ENCODE measurements at places on chromosomes 16 and 17. TPM values are rescaled to one million over a fixed set of nuclear protein-coding genes. Genes with fewer than 3 reads are reported as not detected.
A peak's percentile ranks its signal among the peaks of the same experiment; 100 is the strongest.

DNA sequence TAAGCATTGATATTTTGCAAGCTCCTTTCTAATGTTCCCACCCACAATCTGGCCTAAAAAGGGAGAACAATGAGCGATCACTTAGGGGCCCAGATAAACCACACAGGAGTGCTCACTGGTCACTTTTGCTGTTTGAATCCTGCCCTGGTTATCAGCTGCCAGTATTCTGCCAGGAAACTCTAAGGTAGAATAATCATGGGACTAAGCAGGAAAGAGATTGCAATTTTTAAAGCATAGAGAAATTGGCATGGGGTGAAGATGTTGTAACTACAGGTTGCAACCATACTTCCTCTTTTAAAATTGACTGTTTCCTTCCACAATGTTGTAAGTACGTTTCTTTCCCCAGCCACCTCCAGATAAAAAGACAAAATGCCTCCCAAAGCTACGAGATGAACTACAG lies 251.2 kb upstream of the CDH11 start:
- DNase-seq = no peak

- no peak for DNase-seq
These were observed 30.8 kb upstream of the ADCY7 start for GRCh38 chr16:50235581-50235980.

TMC8 gene
- 4.3 TPM for total RNA-seq

DNA sequence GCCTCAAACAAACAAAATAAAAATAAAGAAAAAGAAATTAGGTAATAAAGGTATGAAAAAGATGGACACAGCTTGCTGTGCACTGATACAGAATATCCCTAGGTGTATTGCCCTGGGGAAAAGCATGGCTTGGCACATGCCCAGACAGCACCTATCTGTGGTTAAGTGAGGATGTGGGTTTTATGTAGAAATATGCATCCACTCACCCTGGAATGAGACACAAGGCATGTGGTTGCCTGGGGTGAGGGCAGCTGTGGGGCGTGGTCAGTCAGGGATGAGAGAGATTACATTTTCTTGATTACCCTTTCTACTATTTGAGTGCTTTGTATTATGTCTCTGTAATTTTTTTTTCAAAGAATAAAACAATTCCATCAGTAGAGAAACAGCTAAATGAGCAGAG lies 6.9 kb downstream of the PLLP start:
- peak; percentile 26 for DNase-seq

DNA sequence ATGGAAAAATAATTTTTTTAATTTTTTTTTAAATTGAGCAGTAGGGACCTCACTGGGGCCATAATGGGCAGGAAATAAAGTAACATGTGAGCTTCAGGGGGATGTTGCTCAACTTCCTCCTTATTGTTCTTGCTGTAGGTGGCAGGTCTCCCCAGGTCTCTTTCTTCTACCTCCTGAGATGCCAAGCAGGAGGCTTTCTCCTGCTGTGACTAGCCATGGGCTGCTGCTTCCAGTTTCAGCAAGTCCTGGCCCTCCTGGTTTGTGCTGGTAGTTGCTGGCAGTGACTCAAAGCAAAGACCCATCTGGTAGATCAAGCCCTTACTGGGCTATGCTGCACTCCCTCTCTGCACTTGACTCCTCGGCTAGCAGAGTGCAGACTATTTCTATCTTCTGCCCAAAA lies 2.3 kb downstream of the DPEP2NB start:
- DNase-seq = no peak

PYY gene
- total RNA-seq = not detected

GRCh38 chr17:66290101-66290722 lies 12.2 kb upstream of the PRKCA start:
- no peak for DNase-seq

DNA sequence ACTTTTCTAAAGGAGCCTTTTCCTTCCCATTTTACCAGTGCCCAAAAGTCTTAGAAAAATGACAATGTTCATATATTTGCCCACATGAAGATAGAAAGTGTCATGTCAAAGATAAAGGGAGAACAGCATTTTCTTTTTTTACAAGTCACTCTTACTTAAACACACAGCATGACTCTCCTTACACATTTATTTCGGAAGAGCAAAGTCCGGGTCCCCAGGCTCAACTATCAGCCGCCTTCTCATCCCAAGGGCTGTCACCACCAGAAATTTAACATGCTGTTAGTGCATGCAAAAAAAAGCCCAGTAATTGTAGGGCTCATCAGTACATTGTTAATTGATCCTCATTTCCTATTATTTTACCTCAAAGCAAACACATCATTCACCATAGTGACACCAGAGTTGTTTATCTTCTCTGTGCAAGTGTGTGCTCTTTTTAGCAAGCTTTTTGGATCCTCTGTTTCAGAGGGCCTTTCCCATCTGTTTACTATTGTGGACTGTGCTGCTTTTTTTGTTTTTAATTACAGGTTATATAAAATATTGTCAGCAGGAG lies 560.3 kb downstream of the WWOX start:
- DNase-seq = no peak

DNA sequence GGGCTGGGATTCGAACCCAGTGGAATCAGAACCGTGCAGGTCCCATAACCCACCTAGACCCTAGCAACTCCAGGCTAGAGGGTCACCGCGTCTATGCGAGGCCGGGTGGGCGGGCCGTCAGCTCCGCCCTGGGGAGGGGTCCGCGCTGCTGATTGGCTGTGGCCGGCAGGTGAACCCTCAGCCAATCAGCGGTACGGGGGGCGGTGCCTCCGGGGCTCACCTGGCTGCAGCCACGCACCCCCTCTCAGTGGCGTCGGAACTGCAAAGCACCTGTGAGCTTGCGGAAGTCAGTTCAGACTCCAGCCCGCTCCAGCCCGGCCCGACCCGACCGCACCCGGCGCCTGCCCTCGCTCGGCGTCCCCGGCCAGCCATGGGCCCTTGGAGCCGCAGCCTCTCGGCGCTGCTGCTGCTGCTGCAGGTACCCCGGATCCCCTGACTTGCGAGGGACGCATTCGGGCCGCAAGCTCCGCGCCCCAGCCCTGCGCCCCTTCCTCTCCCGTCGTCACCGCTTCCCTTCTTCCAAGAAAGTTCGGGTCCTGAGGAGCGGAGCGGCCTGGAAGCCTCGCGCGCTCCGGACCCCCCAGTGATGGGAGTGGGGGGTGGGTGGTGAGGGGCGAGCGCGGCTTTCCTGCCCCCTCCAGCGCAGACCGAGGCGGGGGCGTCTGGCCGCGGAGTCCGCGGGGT lies at the start of gene CDH1:
Gene CDH1 (plus strand): TSS at position 247 of the 684 bp plus-strand sequence. CDS start 124 bp downstream, at position 371.
- no peak for DNase-seq

- DNase-seq = no peak
These were observed 71.2 kb downstream of the OMG start for GRCh38 chr17:31225831-31226230.

DNA sequence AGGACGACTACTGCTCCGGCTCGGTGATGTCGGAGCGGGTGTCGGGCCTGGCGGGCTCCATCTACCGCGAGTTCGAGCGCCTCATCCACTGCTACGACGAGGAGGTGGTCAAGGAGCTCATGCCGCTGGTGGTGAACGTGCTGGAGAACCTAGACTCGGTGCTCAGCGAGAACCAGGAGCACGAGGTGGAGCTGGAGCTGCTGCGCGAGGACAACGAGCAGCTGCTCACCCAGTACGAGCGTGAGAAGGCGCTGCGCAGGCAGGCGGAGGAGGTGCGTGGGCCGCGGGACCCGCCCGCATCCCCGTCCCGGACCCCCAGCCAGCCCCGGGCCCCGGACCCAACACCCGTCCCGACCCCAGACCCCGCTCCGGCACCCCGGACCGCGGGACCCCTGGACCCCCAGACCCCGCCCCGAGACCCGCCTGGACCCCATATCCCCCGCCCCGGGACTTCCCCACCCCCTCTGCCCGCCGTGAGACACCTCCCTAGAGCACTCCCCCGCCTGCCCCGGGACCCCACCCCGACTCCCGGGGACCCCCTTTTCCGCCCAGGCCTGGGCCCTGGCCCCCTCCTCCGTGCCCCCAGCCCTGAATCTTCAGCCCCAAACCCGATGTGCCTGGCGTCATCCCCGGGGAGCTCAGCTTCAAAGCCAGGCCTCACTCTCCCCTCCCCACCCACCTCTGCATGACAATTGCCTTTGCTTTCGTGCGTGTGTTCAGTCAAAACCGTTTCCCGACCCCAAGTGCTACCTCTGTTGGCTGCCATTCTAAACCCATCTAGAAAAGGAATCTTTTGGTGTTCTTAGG lies 594 bp downstream of the MAPK8IP3 start:
- DNase-seq = no peak

GRCh38 chr16:87133112-87133850 lies 183.9 kb downstream of the C16orf95 start:
- DNase-seq = no peak

PRDM7 gene
- not detected for total RNA-seq

DNA sequence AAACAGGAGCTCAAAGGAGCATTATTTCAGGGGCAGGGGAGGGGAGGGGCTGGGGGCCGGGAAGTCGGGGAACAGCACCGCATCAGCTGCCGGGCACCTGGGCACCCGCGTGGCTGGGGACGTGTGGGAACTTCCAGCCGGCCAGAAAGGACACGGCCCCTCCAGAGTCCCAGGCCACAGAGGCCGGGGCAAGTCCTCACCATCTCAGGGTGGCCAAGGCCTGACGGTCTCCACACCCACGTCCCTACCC lies 1.1 kb downstream of the PGAP6 start:
- no peak for DNase-seq

GRCh38 chr16:46830417-46830901 lies 521 bp downstream of the C16orf87 start:
- DNase-seq = peak; percentile 42

P2RX1 gene
- total RNA-seq = 0.62 TPM

- no peak for DNase-seq
These were observed 7.4 kb upstream of the CD300LD start for GRCh38 chr17:74599448-74599939.

AOC3 gene
- total RNA-seq = 96.4 TPM

KCNG4 gene
- not detected for total RNA-seq

DNA sequence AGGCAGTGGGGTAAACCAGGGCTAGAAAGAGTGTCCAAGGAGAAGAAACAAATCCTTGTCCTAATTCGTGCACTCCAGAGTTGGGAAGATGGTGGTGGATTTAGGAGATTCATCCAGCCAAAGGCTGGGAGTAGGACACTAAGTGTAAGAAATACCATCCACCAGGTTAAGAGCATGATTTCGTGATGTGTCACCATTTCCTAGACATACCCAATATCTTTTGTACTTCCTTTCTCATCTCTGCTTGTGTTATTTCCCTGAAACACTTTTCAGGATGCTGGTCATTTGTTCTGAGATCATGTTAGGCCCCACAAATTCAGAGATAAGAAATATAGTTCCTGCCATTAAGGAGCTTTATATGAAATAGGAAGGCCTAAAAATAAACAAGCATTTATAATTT lies 106.3 kb upstream of the HLF start:
- no peak for DNase-seq

- peak; percentile 91 for DNase-seq
These were observed at the start of gene TTLL6 for GRCh38 chr17:48816774-48817590. TTLL6 (minus strand) TSS chr17:48817229; CDS start chr17:48817072, 157 bp downstream.

DNA sequence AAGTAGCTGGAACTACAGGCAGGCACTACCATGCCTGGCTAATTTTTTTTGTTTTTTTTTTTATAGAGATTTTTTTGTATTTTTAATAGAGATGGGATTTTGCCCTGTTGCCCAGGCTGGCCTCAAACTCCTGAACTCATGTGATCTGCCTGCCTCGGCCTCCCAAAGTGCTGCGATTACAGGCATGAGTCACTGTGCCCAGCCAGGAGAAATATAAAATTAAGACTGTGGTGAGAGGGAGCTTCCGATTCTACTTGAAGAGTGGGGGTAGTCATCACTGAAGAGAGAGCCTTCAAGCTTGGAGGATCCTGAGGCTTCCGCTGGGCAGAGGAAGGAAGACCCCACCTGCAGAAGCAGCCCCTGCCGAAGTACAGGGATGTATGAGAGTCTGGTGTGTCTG lies 34.4 kb upstream of the RGS9 start:
- no peak for DNase-seq

GRCh38 chr17:41966463-41967140 lies at the start of gene CNP:
CNP (plus strand) TSS chr17:41966795; CDS start chr17:41966885, 90 bp downstream.
- DNase-seq = peak; percentile 93

GRCh38 chr16:11871193-11871592 lies 19.9 kb upstream of the RSL1D1 start:
- no peak for DNase-seq
